ENCODE measurements at places on chromosomes 4 and X. TPM values are rescaled to one million over a fixed set of nuclear protein-coding genes. Genes with fewer than 3 reads are reported as not detected.
A peak's percentile ranks its signal among the peaks of the same experiment; 100 is the strongest.

GRCh38 chrX:134026565-134027311 lies 41.3 kb upstream of the GPC3 start:
- DNase-seq: no peak

DNA sequence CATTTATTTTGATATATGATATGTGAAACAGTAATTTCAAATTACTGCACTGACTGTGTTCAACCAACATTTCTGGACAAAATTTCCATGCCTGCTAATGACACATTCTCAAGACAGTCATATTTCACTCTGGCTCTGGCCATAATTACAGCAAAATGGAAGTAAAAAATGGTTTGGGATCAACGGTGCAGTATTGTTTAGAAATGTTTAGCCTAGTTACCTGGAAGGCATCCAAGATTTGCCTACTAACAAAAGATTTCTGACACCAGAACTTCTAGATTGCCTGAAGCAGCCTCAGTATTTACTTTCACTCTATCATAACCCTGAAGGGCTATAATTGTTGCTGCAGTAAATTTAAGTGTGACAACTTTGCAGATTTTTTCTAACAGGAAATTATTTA lies 416.3 kb downstream of the PCDH10 start:
- no peak for DNase-seq

DNA sequence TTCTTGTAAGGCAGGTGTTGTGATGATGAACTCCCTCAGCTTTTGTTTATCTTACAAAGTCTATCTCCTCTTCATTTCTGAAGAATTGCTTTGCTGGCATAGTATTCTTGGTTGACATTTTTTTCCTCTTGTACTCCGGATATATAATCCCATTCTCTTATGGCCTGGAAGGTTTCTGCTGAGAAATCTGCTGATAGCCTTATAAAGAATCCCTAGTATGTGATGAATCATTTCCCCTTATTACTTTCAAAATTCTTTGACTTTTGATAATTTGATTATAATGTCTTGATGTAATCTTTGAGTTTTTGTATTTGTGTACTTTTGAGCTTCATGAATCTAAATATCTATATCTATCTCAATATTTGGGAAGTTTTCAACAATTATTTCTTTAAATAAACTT lies 655.3 kb upstream of the MAGEB2 start:
- DNase-seq: no peak

DNA sequence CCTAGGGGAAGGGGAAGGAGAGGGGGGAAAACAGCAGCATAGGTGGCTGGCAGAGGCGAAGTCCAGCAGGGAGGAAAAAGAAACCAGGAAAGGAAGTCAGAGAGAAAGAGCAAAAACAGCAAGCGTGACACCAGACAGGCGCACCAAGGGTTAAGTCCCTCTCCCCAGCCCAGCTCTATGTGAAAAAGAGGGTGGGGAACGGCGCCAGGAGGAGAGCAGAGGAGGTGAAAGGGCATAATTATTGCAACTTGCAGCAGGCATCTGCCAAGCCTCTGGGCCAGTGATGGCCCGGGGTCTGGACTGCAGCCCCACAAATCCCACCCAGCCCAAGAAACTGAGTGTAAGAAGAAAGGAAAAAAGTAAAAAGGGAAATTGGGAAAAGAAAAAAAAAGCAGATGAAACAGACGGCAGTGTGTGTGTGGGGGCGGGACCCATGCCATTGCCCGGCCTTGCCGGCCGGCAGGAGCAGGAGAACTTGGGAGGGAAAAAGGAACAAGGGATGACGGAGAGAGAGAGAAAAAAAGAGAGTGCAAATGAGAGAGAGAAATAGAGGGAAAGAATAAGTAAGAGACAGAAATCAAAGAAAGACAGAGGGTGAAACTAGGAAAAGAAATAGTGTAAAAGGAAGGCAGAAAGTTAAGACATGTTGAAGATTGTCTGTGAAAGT lies 14.1 kb upstream of the RHOXF2 start:
- no peak for DNase-seq

GRCh38 chr4:15400981-15401671 lies 26.7 kb upstream of the C1QTNF7 start:
- peak; percentile 28 for DNase-seq

GRCh38 chrX:9189286-9189685 lies 155.4 kb upstream of the FAM9B start:
- no peak for DNase-seq

GRCh38 chrX:49761481-49761880 lies 65.7 kb upstream of the PAGE1 start:
- no peak for DNase-seq

The FGF5 gene
- not detected for total RNA-seq

- no peak for DNase-seq
Measured at GRCh38 chrX:45031830-45032378, 158.9 kb downstream of the KDM6A start.

The SORCS2 gene
- total RNA-seq: 1.4 TPM

DNA sequence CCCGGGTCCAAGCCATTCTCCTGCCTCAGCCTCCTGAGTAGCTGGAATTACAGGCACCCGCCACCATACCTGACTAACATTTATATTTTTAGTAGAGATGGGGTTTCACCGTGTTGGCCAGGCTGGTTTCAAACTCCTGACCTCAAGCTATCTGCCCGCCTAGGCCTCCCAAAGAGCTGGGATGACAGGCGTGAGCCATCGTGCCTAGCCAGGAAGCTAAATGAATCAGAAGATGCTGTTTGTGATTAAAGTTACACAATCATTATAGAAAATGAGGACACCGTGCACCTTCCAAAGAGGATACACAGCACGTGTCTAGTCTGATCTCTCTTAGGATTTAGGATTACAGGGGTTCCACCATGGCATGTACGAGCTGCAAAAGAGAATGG lies 99.6 kb downstream of the DHRSX start:
- no peak for DNase-seq

The SH3RF1 gene
- 19.8 TPM for total RNA-seq

The RGN gene
- total RNA-seq: 1.4 TPM

The OTUD6A gene
- total RNA-seq: not detected

- no peak for DNase-seq
Measured at GRCh38 chr4:7330031-7330596, 104.6 kb downstream of the PSAPL1 start.

- DNase-seq: no peak
Measured at GRCh38 chrX:48530736-48531135, 8.8 kb upstream of the TBC1D25 start.

- DNase-seq: no peak
Measured at GRCh38 chr4:128162434-128162833, 101.3 kb downstream of the LARP1B start.

The TMEM35A gene
- total RNA-seq: 0.36 TPM

- DNase-seq: no peak
Measured at GRCh38 chr4:109572154-109572553, 12.1 kb downstream of the MCUB start.

DNA sequence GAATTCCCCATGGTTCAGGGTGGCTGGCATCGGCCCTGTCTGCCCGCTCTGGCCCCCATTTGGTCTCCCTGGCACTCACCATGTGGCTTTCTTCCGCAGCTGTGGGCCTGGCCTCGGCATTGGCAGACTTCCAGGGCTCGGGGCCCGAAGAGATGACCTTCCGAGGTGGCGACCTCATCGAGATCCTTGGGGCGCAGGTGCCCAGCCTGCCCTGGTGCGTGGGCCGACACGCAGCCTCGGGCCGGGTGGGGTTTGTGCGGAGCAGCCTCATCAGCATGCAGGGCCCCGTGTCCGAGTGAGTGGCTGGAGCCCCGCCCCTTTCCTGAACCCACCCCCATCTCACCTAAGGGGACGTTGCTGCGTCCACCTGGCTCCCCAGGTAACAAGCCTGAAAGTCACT lies 20.1 kb downstream of the SH3TC1 start:
- DNase-seq: no peak

GRCh38 chr4:1479454-1479853 lies 73.2 kb upstream of the NKX1-1 start:
- DNase-seq: no peak

DNA sequence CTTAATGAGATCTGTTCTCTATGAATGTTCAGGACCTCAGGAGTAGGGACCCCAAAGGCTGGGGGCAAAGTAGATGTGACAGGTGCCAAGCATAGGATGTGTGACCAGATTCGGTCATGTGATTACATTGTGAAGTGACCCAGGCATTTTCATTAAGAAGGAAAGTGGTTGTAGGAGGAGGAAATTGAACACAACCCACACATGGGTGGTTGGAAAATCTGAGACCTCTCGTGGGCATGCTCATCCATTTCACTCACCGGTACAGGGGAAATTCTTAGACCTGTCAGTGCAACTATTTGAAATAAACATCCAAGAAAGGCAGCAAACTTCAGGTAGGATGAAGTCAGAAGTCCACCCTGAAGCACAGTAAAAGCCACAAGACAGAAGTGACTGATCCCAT lies 43.5 kb upstream of the CD99 start:
- DNase-seq: no peak

The SSX4 gene
- not detected for total RNA-seq

- no peak for DNase-seq
Measured at GRCh38 chrX:13048280-13048679, 3.9 kb upstream of the FAM9C start.

All from omental fat pad (tissue), 4 donors.